Right renal pelvis (tissue), 4 donors: ENCODE measurements at places on chromosomes 3 and 15. TPM values are rescaled to one million over a fixed set of nuclear protein-coding genes. Genes with fewer than 3 reads are reported as not detected.

DNA sequence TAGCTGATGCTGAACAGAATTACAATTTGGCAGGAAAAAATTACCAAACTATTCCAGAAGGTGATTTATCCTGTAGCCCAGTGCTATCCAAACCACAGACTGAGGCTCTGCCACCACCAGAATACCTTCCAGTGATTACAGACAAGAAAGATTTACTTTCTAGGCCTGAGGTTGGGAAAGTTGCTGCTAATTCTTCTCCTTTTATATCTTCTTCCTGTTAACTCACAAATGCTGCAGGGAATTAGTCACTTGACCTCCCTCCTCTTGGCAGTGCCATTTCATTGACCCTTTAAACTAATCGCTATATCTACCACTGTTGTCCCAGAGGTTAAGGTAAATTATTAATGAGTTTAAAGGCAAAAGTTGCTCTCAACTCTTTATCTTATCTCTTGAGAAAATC, 118.4 kb downstream of the CTNNB1 start:
- no peak for DNase-seq

- DNase-seq, result no peak
Observed at GRCh38 chr15:20353966-20354883, 187.4 kb downstream of the GOLGA6L6 start.

GRCh38 chr3:130514681-130515080, 2.3 kb upstream of the COL6A6 start:
- DNase-seq, result no peak

GRCh38 chr3:187989575-187990153, 164.3 kb upstream of the LPP start:
- DNase-seq, result no peak

DNA sequence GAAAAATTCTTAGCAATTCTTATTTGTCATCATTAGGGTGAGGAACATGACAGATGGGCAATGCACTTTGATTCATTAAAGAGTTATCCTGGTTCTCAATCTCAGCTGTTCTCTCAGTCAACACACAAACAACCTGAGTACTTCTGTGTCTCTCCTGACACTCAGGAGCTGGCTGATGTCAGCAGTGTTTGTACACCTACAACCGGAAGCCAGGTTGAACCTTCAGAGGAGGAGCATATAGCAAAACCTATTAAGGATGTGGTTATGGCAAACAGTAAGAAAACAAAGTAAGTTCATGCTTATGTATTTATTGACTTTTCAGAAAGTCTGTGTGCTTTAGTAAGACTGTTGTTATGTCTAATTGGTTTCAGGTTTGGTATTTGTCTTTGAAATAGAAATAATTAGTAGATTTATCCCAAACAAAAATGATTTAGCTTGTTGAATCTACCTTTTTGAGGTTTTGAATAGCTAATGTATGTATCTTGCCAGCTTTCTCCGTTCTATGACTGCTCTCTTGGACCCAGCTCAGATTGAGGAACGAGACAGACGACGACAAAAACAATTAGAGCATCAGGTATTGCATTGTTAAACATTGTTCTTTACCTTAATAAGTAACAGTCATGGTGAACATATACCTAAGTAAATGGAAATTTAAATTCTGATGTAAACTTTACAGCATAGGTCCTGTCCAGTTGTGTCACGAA, 36.6 kb downstream of the CCDC66 start:
- no peak for DNase-seq

The TMEM108 gene
- polyA plus RNA-seq, result 3.1 TPM

The FRMD5 gene
- 1.1 TPM for polyA plus RNA-seq

The SOX14 gene
- not detected for polyA plus RNA-seq

The CFAP44 gene
- polyA plus RNA-seq, result 17.6 TPM

The SPSB4 gene
- polyA plus RNA-seq, result 16.1 TPM

The SI gene
- polyA plus RNA-seq, result not detected

The GRM7 gene
- polyA plus RNA-seq, result 2.8 TPM

The CSTA gene
- polyA plus RNA-seq, result 0.62 TPM
